ENCODE measurements at places on chromosomes 1 and 21. TPM values are rescaled to one million over a fixed set of nuclear protein-coding genes. Genes with fewer than 3 reads are reported as not detected.
A peak's percentile ranks its signal among the peaks of the same experiment; 100 is the strongest.

The ZMYM1 gene
- 5.7 TPM for total RNA-seq

- no peak for DNase-seq
Observed at GRCh38 chr1:39573736-39574624, 2.6 kb downstream of the PABPC4 start.

GRCh38 chr1:205749234-205750137 lies 496 bp downstream of the NUCKS1 start:
- DNase-seq: peak; percentile 99

GRCh38 chr21:35352066-35352770 lies 303.1 kb upstream of the RUNX1 start:
- no peak for DNase-seq

GRCh38 chr1:78068681-78069283 lies 23.0 kb downstream of the GIPC2 start:
- DNase-seq: no peak

- DNase-seq: no peak
Observed at GRCh38 chr1:169180174-169180573, 73.7 kb downstream of the ATP1B1 start.

Measured in activated CD4-positive, alpha-beta T cell treated with anti-CD3 and anti-CD28 coated beads for 36 hours (primary cell).